ELF-1 (cell line): ENCODE measurements at places on chromosomes 2 and 18.

DNA sequence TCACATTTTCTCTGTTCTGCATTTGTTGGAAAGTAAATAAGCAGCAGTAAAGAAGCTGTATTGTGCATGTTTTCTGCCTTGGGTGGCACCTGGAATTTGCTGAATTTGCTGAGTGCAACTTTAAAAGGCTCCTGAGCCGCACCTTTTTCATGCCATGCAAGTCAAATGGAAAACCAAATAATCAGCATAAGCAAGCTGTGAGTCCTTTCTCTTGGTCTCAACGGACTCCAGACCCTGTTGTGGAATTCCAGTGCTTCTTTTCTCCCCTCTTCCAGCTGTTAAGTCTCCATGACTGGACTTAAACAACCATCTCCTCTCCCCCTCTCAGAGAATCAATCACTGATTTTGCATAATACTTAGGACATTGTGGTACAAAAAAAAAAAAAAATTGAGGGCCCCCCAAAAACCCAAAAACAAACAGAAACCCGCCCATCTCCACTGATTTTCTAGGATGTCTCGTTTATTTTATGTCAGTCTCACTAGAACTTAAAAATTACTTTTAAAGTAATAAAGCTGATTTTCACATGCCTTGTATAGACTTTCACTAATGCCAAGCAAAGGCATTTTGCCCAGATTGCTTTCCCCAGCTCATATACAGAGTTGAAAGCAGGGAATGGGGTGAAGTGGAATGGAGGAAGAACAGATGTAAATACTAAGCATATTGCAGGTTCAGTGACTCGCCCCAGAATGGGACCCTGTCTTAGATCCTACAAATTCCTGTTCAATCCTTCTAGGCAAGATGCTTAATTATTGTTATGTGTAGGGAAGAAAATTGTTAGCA lies 5.1 kb upstream of the CETN1 start:
- peak; percentile 30 for DNase-seq

DNA sequence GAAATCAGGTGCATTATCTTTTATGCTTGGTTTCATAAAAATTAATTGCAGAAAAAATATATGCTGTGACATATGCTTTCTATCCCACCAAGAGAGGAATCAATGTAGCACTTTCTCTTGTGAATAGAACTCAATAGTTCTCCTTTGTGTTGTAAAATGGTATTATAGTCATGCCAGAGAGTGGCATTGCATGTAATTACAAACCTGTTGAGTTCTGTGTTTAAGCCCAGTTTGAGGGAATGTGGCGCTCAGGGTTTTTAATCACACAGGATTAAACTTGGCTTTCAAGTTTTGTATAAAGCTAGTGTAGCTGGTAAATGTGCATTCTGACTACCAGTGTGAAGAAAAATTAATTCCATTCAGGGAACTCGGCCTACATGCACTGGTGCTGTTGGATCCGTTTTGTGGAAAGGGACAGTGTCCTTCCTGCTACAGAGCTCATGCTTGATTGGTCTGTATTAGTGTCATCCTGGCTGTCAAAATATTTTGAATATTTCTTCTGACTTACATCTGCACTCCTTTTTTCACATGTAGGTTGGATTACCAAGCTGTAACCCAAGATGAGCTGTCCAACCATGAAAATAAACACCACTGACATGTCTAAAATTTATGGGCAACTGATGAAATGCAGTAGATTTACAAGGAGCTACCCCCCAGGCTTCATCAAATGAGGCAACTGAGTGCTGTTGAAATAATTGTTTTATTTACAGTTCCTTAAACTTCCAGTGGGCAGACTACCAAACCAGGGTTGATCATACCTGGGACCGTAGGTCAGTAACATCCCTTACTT lies 80.3 kb downstream of the SLC4A3 start:
- DNase-seq = no peak

DNA sequence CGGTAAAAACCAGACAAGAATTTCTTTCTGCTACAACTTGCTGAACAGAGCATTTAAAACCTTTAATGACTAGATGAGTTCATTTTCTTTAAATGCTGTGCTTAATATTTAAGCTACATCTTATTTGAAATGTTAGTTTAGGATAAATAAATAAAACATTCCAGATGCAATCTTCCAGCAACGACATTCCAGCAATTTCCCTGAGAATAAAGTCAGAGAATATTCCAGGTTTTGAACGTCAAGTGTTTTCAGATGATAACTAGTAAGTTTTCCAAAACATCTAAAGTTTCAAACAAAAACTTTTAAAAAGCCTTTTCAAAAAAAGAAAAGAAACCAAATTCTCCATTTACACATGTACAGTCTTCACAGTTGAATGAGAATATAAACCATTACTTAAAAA lies 104.8 kb downstream of the PPP1R1C start:
- DNase-seq = no peak

- no peak for DNase-seq
These were observed 67.8 kb downstream of the CIB4 start for GRCh38 chr2:26573241-26573925.

DNA sequence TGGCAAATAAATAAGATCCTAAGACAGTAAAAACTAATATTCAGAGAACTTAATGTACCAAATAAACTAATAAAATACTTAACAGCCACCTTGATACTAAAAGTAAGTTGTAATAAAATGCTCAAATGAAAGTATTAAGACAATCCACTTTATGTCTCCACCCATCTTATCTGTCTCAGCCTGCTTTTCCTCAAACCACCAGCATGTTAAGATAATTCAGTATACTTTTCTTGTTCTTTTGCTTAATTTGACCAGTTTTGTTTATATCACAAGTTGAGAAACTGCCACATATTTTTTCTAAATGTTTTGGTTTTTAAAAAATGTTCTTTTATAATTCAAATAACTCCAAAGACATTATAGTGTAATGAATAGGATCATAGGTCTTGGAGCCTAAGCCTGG lies 142.0 kb downstream of the MBD5 start:
- DNase-seq = no peak

- DNase-seq = no peak
These were observed 309.3 kb downstream of the GBX2 start for GRCh38 chr2:235858881-235859280.

DNA sequence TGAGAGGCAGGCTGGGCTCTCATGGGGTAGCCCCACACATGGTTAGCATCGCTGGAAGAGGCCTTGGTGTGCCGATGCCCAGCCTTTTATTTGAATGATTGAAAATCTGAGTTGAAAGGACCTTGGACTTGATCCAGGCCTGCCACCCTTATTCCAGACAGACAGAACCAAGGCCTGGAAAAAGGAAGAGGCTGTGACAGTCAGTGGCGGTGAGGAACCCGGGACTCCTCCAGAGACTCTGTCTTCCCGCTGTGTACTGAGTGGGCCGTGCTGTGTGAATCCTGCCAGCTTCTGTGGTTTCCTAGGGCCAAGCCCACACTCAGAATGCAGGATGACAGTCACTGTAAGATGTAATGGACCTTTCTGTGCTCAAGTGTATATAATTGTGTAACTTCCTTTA lies 218.5 kb downstream of the LDLRAD4 start:
- DNase-seq = no peak

DNA sequence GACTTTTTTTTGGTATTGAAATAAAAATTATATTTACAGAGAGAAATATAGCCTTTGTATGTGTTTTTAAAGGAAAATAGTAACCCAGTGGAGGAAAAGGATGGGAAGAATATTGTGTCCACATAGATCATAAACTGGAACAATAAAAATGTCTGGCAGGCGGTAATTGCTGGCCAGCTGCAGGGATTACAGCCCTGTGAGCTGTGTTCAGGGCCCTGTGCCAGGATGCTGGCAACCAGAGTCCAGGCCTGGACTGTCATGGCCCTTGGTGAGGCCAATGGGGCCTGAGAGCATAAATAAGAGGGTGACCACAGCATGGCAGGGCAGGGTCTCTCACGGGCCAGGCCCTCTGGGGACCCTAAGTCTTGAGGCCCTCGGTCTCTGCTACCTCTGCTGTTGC lies 171.2 kb downstream of the ACOXL start:
- DNase-seq = no peak

GRCh38 chr2:219531639-219532377 lies 11.8 kb downstream of the CHPF start:
- peak; percentile 68 for DNase-seq

DNA sequence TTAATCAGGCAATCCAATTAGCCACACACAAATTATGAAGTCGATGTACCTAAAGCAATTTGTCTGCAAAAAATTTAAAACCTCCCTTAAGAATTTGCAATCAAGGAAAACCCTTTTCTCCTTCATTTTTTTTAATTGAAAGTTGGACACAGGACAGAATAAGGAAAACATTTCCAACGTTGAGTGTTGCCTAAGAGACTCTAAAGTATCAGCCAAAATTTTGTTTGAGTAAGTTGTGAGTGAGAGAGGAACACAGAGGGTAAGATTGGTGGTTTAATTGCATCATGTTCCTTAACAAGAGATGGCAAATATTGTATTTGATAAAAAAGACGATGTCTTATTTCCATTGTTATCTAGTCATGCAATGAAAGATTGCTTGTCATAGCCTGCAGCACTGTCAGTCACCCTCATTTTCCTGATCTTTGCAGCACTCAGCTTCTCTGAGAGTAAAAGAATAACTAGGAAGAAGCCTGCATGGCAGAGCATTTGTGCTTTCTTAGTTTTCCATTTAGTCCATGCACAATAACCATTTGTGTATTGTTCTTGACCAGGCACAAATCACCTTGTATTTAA lies 115.5 kb downstream of the ICOS start:
- DNase-seq = no peak

GRCh38 chr2:165274698-165275097 lies 35.5 kb downstream of the SCN2A start:
- DNase-seq = no peak

DNA sequence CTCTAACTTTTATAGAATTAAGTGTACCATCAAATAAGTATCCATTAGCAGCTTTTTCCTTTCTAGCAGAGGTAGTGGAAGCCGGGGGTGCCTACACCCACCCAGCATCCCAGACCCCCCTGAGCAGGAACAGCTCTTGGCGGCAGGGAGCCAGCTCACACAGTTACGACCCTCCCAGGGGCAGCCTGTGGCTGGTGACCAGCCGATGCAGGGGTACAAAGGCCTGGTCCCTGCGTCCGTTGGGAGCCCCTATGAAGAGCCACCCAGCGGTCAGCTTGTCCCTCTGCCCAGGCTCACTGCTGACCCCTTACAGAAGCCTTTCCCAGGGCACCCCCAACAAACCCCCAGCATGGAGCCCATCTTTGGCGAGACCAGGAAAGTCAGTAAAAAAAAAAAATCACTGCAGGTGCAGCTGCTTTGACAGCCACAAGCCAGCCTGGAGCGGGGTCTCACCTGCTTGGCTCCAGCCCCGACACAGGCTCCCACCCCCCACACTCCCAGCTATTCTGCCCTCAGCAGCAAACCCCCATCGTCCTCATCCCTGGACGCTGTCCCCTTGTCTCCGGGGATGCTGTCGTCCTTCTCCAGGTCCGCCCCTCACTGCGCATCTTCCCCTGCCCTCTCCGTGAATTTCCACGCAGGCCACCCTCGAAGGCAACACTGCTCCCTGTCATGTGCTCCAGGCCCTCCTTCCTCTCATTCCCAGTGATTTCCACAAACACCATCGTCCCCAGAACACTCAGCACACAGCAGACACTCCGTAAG lies 43.1 kb downstream of the GPC1 start:
- DNase-seq = no peak

- no peak for DNase-seq
These were observed 729 bp upstream of the SELENOI start for GRCh38 chr2:26345283-26345544.

DNA sequence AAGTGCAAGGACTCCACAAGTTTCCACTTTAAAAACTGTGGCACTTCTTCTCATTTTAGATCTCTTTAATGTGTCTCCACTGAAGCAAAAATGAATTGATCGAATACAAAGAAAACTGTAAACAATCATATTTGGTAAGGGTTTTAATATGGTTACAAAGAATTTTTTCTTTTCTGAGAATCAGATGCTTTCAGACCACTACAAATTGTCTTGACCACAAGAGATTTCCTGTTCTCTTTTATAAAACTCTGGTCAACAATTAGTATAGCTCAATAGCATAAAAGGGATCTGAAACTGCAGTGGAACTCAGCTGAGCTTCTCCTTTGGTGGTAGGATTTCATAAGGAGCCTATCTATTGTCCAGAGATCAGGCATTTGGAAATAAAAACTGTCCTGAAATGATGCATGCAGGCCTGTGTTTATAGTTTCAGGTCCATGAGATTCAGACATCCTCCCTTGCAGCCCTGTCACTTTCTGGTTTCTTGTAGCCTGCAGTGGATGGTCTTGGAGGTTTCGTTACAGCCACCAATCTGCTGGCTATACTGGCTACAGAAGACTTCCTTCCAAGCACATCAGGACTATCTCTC lies 120.0 kb downstream of the DOCK10 start:
- no peak for DNase-seq

- peak; percentile 72 for DNase-seq
These were observed 50.6 kb downstream of the PARD6G start for GRCh38 chr18:80196528-80197320.

- DNase-seq = no peak
These were observed 35.7 kb upstream of the NEMP2 start for GRCh38 chr2:190569994-190570755.
